ENCODE measurements at places on chromosomes 1 and 21. TPM values are rescaled to one million over a fixed set of nuclear protein-coding genes. Genes with fewer than 3 reads are reported as not detected.

WNT9A gene
- polyA plus RNA-seq: not detected

SMCP gene
- not detected for polyA plus RNA-seq

ISG15 gene
- polyA plus RNA-seq: 137 TPM

GRCh38 chr21:28696844-28697410 lies 295.8 kb downstream of the LTN1 start:
- no peaks in the 10 kb centered on the region for H3K4me1 ChIP-seq
- no peak for DNase-seq
- no peak overlapping the region for H3K4me3 ChIP-seq
- H3K27me3 ChIP-seq: no peaks in the 10 kb centered on the region

GRCh38 chr1:204325944-204326343 lies 33.8 kb downstream of the PLEKHA6 start:
- no peak for DNase-seq
- H3K27ac ChIP-seq: no peak overlapping the region
- no peaks in the 10 kb centered on the region for H3K36me3 ChIP-seq

DNA sequence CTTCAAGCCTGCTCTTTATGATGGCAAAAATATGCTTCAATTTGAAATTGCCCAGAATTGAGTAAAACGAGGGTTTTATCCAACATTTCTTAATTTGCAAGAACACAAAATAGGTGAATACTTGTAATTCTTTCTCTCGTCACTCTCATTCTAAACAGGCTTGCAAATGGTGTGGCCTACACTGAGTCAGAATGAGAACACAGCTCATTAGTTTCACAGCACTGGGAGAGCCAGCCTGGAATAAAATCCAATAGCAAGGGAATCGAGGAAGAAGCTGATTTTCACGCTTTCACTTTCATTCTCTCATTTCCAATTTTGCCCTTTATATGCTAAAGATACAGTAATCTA lies 537.5 kb downstream of the LTN1 start:
- no peak overlapping the region for H3K27ac ChIP-seq
- no peaks in the 10 kb centered on the region for H3K36me3 ChIP-seq
- no peak for DNase-seq
- no peak overlapping the region for H3K4me3 ChIP-seq
- H3K27me3 ChIP-seq: no peaks in the 10 kb centered on the region

Data from naive B cell (primary cell).